Activated CD8-positive, alpha-beta memory T cell treated with anti-CD3 and anti-CD28 coated beads for 24 hours (primary cell): ENCODE measurements at places on chromosomes 4 and X.

GRCh38 chr4:78312989-78313753 lies 238.4 kb upstream of the ANXA3 start:
- no peak for DNase-seq

DNA sequence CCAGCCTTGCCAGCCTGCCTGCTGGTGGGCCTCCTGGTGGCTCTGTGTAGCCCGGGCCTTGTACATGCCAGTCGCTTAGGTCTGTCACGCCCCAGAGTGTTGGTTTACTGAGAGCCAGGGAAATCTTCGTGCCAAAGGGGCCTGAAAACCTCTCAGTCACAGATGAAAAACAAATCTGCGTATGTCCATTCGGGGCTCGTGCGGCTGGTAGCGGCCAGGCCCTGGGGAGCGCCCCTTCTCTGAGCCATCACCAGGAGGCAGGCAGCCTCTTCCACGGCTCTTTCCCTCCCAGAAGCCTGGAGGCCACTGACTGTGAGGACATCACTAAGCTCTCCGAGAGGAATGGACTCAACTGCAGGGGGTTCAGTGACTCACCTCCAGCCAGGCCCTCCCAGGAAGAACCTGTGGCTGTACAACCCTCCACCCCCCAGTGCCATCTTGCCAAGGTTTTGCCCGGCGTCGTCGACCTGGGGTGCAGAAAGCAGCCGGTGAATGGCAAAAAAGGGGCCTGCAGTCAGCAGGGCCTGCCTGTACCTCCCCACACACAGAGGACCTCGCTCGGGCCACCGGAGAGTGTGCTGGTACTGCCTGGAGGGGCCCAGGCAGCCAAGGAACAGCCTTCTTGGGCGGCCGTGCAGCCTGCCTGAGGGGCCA lies 162.2 kb downstream of the BCOR start:
- DNase-seq: no peak

DNA sequence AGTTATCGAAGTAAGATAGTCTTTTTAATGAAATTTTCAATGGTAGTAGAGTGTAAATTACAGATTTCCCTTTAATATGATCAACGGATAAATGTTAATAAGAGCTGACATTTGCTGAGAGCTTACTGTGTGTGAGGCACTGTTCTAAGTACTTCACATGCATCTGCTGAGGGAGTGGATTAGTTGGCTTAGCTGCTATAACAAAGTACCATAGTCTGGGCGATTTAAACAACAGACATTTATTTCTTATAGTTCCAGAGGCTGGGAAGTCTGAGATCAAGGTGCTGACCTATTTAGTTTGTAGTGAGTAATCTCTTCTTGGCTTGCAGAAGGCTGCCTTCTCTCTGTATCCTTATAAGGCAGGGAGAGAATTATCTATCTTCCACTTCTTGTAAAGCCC lies 174.3 kb downstream of the CEP135 start:
- DNase-seq: no peak

DNA sequence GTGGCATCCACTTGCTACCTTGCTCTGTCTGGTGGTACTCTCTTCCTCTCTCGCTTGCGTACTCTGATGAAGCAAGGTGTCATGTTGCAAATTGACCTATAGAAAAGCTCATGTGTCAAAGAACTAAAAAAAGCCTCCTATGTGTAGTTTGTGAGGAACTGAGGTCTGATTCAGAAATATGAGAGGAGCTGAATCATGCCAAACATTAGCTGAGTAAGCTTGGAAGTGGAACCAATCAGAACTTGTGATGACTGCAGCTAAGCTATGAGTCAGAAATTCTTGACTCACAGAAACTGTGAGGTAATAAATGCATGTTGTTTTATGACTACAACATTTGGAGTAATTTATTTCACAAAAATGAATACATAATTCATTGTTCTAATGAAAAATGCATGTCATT lies 2138.8 kb downstream of the PCDH7 start:
- DNase-seq: no peak

DNA sequence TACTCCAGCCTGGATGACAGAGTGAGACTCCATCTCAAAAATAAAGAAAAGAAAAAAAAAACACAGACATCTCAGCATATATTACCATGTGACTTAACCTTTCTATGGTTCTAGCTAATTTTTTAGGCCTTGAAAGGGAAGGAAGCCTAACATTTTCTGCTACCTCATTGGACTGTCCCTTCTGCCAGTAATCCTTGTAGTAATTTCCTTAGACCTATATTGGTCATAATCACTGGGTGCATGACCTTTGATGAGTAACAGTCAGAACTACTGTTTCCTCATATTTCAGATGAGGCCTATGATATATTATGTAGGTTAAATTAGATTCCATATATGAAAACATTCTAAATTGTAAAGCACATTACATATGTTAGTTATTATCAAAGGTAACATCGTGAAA lies 9.6 kb downstream of the XIAP start:
- no peak for DNase-seq

GRCh38 chr4:173074501-173074946 lies 94.1 kb upstream of the GALNT7 start:
- DNase-seq: no peak

GRCh38 chr4:85708468-85708867 lies 233.5 kb downstream of the ARHGAP24 start:
- no peak for DNase-seq

DNA sequence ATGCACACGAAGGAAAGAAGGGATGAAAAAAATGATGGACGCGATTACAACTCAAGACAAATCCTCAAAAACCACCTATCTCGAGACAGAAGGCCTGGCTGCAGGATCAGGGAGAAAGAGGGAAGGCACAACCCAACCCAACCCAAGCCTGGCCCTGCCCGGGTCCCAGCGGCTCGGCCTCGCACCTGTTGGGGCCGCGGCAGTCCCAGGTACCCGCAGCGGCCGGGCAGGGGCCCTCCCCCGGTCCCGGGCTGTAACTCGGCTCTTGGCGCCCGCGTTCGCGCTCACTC lies 464 bp downstream of the RASGEF1B start:
- no peak for DNase-seq

DNA sequence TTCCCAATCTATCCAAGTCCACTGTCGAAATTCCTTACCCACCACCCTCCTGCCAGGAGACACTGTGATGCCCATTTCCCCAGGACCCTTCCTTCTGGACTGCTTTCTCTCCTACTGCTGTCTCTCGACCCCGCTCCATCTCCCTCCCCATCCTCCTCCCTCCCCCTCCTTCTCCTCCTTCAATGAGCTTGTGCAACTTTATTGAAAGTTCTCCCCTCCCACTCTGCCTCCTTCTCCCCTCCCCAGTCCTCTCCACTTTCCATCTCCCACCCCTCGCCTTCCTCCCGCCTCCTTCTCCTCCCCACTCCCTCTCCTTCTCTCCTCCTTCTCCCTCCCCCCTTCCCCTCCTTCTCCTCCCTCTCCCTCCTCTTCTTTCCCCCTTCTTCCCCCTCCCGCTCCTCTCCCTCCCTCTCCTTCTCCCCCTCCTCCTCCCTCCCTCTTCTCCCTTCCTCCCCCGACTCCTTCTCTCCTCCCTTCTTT lies 116.6 kb upstream of the FAT1 start:
- no peak for DNase-seq

DNA sequence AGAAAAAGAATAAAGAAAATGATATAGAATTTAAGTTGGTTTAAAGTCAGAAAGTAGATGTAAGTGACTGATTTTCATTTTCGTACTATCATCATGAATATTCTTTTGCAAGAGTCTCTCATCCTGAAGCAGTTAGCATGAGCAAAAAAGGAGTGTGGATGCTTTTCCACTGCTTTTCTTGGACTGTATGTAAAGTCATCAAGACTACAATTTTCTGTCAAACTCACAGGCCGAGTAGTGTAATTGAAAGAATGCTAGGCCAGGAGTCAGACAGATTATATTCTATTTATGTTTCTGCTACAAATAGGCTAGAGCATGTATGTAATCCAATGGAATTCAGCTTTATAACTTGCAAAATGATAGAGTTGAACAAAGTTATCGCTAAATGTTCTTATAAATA lies 197.1 kb upstream of the SPOCK3 start:
- DNase-seq: no peak

DNA sequence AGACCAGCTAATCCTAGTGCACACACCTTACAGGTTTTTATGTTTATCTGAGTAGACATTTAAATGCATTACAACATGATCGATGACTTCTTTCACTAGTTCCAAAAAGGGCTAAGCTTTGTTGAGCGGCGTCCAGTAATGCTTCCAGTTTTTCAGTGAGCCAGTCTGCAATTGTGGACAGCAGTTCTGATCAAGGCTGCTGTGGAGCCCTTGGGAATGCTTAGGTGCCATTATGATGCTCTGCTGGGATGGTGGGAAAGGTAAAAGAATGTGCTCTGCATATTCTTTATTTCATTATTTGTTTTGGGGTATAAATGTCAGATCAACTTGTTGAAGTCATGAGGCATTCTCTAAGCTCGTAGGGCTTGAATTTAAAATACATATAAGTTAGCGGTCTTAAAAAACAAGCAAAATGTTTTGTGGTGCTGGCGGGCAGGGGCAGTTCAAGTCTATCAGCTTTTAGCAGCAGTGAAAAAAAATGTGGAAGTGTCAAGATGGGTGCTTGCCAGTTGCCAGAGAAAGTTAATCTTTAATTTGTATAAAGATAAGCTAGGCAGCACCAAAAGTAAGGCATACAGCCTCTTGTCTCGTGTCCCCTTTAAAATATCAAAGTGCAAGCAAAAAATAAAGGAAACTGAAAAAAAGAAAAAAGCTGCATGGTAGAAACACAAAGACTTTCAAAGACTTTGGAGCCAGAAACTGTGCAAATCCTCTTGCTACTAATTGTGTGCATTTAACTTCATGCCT lies 5.8 kb downstream of the MID1IP1 start:
- no peak for DNase-seq

GRCh38 chrX:13131396-13132137 lies 87.1 kb upstream of the FAM9C start:
- DNase-seq: no peak

DNA sequence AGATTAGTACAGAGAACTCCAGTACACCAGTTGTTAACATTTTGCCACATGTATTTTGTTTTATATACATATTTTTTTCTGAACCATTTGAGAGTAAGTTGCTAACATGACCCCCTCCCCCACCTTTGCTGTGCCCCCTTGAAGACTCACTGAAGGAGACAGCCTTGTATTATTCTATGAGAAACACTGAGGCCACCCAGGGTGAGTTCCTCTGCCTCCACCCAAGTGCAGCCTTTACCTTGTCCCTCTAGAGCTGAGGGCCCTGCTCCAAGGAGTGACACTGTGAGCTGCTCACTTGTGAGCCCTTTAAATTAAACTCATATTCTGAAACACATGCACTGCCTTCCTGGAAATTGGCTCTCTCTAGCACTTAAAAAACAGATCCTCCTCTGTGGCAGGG lies 21.1 kb downstream of the KIT start:
- DNase-seq: no peak

- no peak for DNase-seq
Observed at GRCh38 chr4:18389115-18389514, 367.6 kb upstream of the LCORL start.

- DNase-seq: no peak
Observed at GRCh38 chr4:121360495-121360894, 20.3 kb downstream of the QRFPR start.

- DNase-seq: no peak
Observed at GRCh38 chr4:83364312-83364711, 29.7 kb upstream of the HPSE start.

DNA sequence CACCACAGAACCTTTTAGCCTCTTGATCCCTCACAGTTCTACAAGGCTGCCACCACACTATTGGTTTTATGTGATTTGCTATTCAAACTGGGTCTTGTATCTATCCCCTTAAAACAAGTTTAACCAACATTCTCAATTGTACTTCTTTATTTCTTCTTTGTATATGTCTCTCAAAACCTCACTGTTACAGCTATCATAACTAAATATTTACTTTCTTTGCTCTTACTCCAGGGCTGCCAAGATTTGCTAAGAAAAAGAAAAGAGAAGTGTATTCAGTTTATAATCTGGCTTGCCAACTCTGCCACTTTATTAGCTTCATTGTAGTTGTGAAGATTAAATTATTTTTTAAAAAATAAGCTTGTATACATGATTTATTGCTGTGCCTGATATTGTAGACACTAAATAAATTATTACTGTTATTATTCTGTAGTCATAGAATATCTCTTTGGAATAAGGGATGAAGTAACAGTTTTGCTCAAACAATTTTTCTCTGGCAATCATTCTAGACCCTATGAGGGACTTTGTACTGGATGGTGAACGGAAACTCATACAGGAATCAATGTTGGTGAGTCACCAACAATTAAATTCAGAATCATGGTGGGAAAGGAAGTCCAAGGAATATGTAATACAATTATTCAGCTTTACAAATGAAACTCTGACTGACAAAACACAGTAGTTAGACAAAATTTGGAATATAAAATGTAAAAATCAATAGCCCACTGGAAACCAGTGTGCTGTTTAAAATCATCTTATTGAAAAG lies 127.1 kb upstream of the DCAF8L1 start:
- DNase-seq: no peak

DNA sequence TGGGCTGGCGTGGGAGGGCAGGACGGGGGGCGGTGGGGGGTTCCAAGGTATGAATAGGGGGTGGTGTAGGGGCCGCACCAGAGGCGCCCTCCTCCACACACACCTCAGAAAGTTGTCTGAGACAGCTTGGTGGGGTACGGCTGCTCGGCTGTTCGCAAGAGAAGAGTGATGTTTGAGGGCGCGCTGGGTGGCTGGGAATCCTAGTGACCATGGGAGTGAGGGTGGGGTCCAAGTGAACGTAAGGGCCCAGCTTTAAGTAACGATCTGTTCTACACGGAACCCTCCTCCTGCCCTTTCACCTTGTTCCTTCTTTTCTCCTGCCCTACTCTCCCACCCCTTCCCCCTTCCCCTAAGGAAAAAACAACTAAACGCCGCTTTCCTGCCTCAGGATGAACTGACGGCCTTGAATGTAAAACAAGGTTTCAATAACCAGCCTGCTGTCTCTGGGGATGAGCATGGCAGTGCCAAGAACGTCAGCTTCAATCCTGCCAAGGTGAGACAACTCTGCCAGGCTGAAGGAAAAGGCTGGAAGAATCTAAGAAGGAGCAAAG lies 664 bp downstream of the MED12 start:
- DNase-seq: no peak

DNA sequence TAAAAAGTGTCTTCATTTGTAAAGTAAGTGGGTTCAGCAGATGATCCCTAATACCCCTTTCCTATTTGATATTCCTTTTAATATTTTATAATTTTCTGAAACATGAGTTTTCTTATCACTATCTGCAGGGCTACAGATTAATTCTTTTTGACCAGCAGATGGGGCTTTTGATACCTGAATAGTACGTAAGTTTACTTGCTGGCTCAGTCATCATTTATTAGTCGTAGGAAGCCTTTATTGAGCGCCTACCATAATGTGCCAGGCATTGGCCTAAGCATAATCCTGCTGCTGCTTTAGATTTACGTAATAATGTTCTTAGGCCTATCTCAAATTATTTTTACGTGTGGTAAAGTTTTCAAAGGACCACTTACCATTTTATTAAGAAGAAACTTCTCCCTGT lies 33.1 kb downstream of the OSTC start:
- no peak for DNase-seq

DNA sequence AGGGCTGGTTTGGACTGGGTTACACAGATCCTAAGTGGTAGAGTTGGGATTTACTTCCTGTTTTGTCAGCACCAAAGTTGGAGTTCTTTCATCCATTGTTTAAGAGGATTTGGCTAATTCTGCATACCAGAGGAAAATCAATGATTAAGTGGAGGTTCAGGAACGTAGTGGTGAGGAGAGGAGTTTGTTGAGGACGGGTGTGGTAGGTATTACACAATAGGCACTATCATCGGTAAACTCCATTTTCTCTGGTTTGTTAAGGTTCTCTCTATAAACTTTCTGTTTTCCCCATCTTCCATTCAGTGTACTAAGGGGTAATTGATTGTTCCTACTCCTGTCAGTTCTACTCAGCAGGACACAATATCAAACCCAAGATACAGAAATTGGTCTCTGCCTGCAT lies 107.5 kb upstream of the VCX2 start:
- no peak for DNase-seq
